ENCODE measurements at places on chromosomes 2 and 18.

GRCh38 chr2:39649511-39649910 lies 16.2 kb upstream of the TMEM178A start:
- no peak for DNase-seq

DNA sequence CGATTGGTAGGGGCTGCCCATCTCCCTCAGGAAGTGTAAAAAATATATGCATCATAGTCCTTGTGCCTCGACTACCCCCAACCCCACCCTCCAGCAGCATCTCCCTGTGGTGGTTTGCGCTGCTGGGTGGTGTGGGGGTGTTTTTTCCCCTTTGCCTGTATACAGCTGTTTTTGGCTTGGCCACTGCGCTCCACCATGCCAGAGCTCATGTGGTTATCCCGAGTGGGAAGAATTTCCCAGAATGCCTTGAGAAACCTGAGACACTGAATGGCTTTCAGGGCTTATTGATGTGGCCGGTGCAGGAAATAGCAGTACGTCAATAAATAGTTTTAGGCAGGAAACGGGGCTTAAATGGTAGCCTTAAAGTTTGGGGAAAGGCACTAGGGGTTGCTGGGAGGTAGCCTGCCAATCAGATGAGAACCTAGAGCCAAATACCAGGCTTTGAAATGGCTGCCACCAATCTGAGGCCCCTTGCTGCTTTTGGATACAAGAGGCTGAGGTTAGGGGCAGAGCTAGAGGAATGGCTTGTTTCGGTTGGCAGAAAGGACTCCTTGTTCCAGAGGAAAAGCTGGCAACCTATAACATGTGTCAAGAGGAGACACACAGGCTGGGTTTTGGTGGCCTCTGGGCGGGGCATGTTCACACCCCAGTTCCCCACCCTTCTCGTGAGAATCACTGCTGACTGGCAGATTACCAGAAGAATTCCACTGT lies 144.1 kb downstream of the SMAD7 start:
- DNase-seq = no peak

DNA sequence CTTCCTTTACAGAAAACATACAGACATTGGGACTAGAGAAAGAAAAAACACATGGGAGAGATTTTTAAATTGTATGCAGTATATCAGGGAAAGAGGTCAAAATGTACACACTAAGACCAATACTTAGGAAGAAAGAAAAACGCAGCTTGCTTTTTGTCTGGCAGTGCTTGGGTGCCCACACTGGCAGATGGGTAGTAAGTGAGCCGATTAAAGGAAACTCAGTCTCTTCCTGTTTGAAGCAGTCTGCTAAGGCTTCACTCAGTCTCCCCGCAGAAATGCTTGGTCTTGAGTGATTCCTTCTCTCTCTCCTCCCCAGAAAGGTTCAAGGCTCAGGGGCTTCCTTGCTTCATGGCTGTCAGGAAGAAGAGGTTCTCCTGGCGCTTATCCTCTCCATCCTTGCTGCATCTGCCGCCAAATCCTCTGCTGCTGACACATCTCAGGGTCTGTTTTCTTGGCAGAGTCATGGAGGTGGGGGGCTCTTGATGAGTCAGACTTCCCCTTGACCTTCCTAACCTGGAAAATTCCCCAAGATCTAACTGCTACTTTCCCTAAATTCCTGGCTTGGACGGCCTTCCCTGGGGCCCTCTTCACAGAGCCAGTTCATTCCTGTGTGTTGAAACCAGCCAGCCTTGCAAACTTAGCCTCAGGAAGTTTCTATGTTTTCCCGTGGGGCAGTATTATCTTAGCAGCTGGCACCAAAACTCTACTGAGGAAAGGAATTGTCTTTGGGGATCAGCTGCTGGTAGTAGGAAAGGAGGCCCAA lies 10.5 kb upstream of the TMSB10 start:
- no peak for DNase-seq

GRCh38 chr2:68809324-68810240 lies 61.6 kb downstream of the BMP10 start:
- no peak for DNase-seq

GRCh38 chr2:205714789-205715720 lies 32.8 kb downstream of the NRP2 start:
- no peak for DNase-seq

DNA sequence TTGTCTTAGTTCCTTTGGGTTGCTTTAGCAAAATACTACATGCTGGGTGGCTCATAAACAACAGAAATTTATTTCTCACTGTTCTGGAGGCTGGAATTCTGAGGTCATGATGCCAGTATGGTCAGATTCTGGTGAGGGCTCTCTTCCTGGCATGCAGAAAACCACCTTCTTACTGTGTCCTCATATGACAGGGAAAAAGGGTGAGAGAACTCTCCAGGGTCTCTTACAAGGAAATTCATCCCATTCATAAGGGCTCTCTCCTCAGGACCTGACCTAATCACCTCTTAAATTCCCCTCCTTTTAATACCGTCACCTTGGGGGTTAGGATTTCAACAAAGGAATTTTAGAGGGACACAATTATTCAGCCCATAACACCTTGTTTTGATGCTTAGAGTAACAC lies 243.1 kb upstream of the TNP1 start:
- no peak for DNase-seq

DNA sequence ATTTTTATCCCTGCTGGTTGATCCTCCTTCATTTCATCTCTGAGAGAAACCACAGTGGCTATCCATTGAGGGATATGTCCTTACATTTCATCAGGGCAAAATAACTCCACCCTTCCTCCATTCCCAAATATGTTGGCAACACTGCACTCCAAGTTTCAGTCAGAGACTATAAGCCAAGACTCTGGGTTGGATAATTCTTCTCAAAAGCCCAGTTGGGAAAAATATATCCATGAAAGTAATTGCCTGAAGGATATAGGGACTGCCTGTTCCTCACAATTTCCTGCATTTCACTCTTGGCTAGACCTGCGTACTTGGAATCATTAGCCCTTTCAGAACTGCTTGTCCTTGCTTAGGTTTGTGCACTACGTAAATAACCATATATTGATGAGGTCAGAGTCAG lies 27.9 kb upstream of the EPB41L3 start:
- no peak for DNase-seq
